ENCODE measurements at places on chromosomes 4 and X.

DNA sequence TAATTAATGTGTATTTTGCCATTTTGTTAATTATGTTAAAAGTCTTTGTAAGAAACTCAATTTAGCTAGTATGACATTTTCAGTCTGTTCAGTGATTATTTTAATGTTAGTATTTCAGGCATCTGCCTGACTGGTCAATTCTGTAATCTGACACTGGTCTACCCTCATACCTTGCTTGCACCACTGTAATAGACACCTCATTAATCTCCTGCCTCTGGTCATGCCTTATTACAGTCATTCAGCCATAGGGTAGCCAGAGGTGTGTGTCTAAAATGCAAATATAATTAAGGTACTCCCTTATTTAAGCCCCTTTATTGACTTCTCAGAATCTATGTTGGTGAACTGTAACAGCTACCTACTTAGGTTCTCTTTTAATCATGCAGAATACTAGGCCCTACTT is 861.1 kb upstream of the IGFBP7 start:
- no peak for DNase-seq

DNA sequence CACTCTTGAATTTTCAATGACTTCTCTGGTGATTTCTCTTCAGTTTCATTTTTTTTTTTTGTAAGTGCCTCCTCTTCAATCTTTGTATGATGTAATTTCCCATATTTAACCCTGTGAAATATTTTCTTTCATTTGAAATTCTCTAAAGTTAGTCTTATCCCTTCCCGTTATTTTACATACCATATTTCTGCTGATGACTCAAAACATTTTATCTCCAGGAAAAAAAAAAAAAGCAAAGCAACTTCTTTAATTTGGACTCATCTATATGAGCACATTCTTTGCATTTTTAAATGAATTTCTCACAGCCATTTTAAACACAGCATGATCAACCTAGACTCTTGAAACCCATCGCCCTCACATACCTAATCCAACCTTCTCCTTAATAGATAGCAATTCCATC is 1831.4 kb downstream of the ARAP2 start:
- DNase-seq, result no peak

DNA sequence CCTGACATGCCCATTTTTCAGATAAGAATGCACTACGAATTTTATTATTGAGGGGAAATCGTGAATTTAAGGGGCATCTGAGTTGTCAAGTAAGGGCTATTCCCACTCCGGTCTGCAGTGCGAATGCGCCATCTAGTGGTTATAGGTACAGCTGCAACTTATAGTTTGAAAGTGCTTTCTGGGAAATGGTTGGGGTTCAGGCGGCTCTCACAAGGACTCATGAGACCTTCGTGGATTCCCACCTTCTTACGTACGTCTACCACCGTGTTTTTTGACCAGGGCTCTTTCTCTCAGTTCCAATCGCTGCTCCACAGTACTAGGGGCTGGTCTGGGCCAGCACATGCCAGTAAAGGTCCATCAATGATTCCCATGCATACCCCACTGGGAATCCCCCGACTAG is 12.3 kb downstream of the MSL3 start:
- DNase-seq, result no peak

GRCh38 chr4:184102488-184102887 is 115.2 kb downstream of the ENPP6 start:
- DNase-seq, result no peak

- DNase-seq, result no peak
These were observed 230.2 kb downstream of the AFAP1 start for GRCh38 chr4:7709431-7709830.

DNA sequence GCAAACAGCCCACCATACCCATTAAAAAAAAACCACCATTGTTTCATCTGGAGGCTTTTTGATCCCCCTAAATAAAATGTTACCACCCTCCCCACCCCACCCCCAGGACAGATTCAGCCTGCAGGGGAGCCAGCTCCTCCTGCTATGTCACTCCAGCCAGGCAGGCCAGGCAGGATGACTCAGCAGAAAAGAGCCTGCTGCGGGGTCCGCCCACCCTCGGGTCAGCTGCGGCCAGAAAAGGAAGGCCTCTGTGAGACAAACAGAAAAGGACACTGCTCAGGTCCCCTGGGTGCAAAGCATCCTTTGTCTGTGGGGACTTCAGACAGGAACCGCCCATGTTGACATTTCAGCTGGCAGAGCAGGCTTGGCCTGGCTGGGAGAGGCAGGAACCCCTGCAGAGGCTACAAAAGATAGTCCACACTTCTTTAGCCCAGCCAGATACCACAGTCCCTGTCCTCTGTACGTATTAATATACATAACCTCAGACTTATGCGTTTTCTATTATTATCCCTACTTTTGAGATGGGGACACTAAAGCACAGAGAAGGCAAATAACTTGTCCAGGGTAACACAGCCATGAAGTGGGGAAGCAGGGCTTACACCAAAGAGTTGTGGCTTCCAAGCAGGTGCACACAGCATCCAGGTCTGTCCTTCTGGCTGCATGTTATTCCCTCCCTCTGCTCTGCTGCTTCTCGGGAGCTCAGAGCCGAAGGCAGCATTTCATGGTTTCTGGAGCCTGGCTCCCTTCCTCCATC is 147.7 kb downstream of the CPEB2 start:
- DNase-seq, result peak; percentile 62

GRCh38 chr4:54231768-54232688 is 2.9 kb downstream of the PDGFRA start:
- DNase-seq, result no peak

DNA sequence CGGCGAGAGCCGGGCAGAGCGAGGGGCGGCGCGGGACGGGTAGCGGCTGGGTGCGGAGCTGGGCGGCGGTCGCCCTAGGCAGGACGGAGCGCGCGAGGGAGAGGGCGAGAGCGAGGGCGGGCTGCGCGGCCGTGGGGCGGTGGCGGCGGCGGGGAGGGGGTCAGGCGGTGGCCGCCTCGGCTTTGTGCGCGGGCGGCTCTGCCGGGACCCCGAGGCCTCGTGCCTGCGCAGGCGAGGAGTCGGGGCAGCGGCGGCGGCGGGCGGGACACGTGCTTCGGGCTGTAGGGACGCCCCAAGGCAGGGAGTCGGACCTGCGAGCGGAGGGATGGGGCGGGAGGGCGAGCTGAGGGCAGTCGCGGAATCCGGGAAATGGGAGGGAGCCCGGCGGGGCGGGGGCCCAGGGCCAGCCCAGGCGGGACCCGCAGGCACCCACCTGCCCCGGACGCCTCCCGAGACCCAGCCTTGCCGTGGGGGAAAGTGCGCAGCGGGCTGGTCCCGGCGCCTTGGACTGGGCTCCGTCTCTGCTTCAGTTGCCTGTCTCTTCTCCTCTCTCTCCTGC is 465 bp downstream of the BMPR1B start:
- no peak for DNase-seq

GRCh38 chr4:26298198-26298947 is 22.4 kb upstream of the RBPJ start:
- no peak for DNase-seq

- DNase-seq, result no peak
These were observed 63.2 kb upstream of the PBDC1 start for GRCh38 chrX:76109654-76110053.

DNA sequence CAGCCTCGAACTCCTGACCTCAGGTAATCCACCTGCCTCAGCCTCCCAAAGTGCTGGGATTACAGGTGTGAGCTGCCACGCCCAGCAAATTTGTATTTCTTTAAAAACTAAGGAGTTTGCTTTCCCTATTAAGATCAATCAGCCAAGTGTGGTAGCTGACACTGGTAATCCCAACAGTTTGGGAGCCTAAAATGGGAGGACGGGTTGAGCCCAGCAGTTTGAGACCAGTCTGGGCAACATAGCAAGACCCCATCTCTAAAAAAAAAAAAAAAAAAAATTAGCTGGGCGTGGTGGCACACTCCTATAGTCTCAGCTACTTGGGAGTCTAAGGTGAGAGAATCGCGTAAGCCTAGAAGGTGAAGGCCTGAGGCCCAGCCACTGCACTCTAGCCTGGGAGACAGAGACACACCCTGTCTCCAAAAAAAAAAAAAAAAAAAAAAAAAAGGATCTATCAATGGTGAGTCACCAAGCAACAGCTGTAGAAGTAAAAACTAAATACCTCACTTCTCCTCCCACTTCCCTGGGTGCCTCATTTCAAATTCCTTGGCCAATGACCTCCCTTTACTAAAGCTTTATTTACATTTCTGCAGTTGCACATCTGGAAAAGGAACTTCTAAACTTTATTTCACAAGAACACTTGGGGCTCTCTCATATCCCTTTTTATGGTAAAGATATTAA is 54.5 kb downstream of the LDB2 start:
- DNase-seq, result peak; percentile 53

- no peak for DNase-seq
These were observed 36.1 kb downstream of the HDAC8 start for GRCh38 chrX:72536542-72536941.

DNA sequence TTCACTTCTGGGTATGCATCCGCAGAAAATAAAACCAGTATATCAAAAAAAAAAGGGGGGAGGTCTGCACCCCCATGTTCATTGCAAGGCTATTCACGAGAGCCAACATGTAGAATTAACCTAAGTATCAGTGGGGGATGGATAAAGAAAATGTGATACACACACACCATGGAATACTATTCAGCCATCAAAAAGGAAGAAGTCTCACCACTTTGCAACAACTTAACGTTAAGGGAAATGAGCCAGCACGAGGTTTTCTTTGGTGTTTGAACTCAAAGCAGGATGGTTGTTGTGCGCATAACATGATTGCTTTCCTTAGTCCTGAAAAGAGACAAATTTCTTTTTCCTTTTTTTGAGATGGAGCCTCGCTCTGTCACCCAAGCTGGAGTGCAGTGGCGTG is 222.7 kb downstream of the SHOX start:
- DNase-seq, result no peak

GRCh38 chr4:157121401-157121800 is 45.5 kb downstream of the GLRB start:
- DNase-seq, result peak; percentile 8

DNA sequence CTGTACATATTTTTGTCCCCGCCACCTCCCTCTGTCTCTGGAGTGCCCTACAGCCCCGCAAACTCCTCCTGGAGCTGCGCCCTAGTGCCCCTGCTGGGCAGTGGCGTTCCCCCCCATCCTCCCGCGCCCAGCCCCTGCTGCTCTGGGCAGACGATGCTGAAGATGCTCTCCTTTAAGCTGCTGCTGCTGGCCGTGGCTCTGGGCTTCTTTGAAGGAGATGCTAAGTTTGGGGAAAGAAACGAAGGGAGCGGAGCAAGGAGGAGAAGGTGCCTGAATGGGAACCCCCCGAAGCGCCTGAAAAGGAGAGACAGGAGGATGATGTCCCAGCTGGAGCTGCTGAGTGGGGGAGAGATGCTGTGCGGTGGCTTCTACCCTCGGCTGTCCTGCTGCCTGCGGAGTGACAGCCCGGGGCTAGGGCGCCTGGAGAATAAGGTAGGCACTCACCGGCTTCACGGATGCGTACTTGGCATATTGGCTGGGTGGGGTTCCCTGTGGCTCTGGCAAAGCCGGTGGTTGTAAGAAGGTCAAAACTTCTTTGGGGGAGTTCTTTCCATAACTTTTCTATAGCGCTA is 653 bp downstream of the HHIP start:
- no peak for DNase-seq

DNA sequence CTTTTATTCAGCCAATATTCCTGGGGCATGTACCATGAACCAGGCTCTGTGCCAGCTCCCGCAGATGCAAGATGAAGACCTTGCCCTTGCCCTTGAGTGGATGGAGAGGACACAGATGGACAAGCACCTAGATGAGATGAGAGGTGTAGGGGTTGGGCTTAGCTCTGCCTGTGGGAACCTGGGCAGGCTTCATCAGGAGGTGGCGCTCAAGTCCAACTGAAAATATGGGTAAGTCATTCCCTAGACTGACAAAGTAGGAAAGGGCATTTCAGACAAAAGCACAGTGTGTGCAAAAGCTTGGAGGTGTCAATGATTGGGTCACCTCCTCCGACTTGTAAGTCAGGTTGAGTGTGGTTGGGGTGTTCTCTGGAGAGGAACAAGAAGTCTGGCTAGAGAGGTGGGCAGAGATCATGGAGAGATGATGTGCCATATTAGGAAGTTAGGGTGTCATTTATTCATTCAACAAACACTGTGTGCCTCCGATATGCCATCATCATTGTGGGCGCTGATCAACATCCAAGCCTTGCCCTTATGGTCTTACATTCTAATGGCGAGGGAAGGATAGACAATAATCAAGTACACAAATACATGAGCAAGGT is 64.6 kb downstream of the ANAPC4 start:
- peak; percentile 32 for DNase-seq

DNA sequence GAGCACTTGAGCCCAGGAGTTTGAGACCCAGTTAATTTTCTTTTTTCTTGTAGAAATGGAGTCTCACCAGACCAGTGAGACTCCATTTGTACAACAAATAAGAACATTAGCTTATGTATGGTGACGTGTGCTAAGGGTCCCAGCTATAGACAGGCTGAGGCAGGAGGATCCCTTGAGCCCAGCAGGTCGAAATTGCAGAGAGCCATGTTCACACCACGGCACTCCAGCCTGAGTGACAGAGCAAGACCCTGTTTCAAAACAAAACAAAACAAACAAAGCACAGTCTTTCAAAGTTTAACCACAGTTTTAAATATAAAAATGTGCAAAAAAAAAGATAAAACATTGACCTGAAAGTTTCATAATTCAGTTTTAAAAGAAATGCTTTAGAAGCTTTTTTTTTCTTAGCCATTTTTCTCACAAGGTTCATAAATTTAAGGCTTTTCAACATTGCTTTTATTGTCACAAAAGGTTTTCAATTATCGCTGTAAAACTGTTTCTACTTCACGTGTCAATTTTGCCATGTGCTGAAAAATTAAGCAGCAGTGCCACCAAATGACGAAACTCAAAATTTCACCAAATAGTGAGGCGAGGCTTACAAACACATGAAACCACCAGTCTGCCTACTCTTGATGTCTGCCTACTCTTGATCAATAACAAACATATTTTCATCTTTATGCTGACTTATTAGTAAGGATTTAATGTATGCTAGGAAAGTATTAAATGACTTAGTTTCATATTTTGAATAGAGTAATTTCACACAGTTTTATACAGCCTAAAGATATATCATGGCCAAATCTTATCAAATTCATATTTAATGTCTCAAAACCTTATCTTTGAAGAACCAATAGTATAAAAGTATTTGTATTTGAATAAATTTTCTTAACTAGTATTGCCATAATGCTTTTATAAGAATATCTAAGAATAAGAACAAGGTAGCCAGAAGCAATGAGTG is 126.3 kb downstream of the NEK1 start:
- DNase-seq, result peak; percentile 45

- DNase-seq, result no peak
These were observed 23.4 kb downstream of the SEPTIN6 start for GRCh38 chrX:119669424-119670037.
